ENCODE measurements at places on chromosomes 7 and 10.

GRCh38 chr7:47988496-47989386, 9.3 kb upstream of the HUS1 start:
- no peak for DNase-seq

DNA sequence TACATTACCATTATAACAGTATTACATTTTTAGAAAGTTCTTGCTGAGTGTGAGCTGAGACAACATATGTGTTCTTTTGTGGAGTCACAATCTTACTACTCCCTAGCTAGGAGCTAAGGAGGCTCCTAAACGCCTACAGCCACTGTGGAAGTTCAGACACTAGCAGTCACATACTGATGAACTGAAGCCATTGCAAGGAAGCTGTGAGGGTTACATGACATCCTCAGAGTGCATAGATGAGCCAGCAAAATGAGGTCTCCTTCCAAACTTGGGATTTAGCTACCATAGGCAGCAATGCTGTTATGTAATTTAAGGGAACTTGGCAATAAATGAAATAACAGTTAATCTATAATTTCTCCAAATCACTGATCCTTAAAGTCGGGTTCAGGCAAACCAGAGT, 10.8 kb upstream of the ST7 start:
- no peak for DNase-seq

- DNase-seq: peak; percentile 97
Measured at GRCh38 chr7:77536413-77537135, 521 bp upstream of the PTPN12 start.

DNA sequence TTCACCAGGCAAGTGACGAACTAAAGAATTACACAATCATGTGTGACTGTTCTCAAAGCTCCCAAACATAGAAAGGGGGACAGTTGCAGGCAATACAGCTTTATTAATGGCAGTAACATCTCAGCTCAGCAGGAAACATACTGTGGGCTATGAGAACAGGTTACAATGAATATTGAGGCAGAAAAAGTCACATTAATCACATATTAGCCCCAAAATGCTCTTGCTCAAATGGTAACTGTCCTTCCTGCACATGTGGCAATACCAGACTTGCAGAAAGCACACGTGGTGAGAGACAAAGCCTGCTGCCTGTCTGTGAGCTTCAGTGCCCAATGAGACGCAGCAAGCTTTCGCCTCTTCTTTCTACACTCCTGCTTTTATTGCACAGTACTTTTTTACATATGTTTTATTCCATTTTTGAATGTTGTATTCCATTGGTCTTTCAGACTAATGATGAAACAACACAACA, 104.9 kb upstream of the ACBD5 start:
- DNase-seq: no peak

GRCh38 chr10:25061711-25062449, 45.5 kb downstream of the THNSL1 start:
- DNase-seq: no peak

DNA sequence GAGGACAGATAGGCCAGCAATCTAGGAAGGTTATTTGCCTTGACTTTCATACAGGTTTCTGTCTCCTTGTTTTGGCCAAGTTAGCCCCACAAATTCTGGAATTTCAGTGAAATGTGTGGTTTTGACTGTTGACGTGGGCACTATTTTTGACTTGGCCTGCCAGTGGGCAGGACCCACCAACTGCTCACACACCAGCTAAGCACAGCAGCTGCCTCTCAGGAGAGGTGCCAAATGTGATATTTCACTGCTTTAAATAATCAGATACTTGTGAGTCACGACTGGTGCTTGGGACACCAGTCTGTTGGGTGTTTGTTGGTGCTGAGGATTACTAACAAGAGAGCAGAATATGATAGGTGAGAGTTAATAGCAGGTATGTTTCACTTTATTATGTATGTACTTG, 409.7 kb upstream of the MTPN start:
- no peak for DNase-seq

DNA sequence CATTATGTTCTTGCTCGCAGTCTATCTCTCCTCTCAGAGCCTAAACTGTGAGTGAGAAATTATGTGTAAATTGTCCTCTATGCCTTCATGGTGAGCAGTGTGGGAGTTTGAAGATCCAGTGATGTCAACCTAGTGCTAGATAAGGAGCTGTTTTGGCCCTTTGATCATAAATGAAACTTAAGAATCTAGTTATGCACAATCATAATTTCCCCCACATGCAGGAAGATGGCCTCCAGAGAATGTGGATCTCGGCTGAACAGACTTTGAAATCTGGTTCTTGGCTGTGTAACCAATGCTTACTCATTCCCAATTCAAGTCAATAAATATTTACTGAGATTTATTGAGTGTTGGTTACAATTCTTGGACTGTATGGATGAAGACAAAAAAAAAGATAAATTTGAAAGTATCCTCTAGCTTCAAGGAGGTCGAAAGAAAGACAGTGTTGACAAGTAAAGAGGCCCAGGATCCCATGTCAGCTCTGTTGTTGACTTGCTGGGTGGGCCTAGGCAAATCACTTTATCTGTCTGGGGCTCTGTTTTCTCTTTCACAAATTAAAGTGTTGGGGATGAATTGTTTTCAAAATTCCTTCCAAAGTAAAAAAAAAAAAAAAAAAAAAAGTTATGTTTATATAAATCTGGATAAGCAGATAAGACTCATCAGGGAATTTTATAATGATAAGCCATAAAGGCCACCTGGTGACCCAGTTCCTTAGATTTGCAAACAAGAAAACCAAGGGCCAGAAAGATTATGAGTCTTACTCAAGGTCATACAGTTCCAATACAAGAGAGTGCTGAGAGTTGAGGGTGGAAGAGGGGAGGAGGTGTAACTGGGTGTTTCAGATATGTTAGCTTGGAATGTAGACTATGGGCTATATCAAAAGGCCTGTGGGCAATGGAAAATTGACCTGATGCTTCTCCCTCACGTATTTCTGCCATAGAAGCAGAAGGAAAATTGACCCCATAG, 969.9 kb downstream of the KCNMA1 start:
- DNase-seq: no peak

DNA sequence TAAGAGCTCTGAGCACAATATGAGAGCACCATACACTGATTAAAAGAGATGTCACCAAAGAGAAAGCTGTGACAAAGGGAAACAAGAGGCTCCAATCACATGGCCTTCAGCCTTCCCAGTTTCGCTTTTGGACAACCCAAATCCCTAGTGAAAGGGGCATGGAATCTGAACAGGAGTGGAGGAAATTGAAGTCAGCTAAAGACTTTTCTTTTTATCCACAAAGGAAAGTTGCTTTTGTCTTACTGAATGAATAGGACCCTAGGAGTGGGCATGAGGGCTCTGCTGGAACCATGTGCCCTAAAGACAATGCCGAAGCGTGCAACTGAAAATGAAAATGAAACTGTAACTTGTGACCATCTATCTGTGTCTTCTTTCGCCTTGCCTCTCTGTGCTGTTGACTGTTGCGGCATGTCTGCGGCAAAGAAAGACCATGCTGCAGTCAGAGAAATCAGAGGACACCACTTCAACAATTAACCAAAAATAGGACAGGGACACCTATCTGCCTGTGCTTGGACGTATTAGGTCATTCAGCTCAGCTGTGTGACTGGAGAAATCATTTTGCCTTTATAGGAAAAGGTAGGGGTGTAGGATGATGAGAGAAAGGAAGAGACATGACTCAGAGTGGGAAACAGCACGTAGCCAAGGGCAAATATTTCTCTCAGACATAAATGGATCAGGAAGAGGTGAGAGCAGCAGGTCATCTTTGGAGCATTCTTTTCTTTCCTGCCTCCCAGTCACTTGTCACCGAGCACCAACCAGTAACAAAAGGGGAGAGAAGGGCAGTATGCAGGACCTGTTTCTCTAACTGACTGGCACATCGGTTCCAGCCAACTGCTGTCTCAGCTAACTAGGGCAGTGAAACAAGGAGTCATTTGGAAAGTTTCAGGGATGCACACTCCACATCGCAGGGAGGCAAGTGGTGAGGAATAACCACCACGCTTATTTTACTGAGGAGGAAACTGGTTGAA, 12.3 kb downstream of the CAV2 start:
- DNase-seq: no peak

- no peak for DNase-seq
Measured at GRCh38 chr10:110679486-110680272, 35.5 kb downstream of the RBM20 start.

GRCh38 chr10:34161777-34162370, 653.2 kb downstream of the PARD3 start:
- no peak for DNase-seq

GRCh38 chr7:27906385-27907091, 166.6 kb downstream of the TAX1BP1 start:
- DNase-seq: no peak

DNA sequence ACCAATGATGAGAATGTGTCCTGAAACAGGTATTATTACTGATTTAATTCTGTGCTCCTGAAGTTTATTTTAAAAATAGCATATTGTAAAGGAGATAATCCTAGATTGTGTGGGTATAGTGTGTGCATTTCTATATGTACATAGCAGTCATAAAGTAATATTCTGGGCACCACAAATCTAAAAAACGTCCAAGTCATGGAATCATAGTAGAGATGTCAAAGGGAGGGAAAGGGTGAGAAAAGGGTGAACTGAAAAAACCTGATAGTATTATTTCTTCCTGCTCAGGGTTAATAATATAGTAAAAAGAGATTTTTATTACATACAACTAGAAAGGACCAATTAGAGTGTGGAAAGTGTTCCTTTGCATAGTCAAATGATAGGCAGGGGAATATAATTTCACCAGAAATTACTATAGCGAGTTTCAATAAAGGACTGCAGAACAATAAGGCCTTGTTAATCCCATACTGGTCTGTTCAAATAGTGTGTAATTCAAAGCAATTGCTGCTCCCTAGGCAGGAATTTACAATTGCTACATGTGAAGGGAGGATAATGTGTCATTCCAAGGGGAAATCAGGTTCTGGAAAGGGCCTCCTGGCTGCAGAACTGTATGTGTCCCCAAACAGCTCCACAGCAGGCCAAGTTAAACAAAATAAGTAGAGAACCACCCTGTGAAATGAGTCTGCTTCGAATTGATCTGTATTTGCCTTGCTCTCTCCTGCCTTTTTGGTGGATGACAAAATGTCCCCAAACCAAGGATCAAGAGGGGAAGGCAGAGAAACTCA, 42.5 kb upstream of the KMT2E start:
- DNase-seq: no peak

DNA sequence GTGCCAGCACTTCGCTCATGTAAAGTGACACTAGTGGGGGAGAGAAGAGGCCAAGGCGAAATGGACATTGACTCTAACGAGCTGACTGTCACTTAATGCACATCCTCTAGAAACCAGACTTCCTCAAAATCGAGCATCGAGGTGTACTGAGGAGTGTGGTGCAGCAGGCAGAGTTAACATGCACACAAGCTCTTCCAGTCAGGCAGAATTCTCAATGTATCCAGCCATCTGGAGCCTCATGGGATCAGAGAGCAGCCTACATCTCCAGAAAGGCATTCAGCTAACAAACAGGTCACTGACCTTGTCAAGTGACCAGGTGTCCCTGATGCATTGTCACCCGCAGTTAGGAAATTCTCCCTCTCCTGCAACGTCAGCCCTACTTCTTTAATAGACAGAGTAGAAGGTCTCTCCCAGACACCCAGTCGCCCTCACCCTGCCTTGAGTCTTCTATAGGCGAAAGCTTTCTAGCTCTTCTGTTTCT, 259.8 kb upstream of the AOAH start:
- DNase-seq: no peak

- no peak for DNase-seq
Measured at GRCh38 chr7:109582211-109582610, 1012.5 kb downstream of the DNAJB9 start.

DNA sequence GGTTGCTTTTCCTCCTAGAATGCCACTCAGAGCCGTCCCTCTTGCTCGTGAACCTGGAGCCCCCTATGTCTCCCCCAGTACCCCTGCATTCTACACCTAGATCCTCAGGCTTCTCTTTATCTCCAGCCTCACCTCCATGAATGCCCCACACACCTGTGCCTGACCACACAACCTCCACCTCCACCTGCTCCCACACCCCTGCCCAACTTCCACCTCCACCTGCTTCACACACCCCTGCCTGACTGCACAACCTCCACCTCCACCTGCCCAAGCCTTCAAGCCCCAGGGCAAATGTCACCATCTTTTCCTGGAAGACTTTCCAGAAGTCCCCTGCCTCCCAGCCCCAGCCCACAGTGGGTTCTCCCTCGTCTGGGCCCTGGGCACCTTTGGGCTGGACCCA, 6.9 kb upstream of the LFNG start:
- no peak for DNase-seq

DNA sequence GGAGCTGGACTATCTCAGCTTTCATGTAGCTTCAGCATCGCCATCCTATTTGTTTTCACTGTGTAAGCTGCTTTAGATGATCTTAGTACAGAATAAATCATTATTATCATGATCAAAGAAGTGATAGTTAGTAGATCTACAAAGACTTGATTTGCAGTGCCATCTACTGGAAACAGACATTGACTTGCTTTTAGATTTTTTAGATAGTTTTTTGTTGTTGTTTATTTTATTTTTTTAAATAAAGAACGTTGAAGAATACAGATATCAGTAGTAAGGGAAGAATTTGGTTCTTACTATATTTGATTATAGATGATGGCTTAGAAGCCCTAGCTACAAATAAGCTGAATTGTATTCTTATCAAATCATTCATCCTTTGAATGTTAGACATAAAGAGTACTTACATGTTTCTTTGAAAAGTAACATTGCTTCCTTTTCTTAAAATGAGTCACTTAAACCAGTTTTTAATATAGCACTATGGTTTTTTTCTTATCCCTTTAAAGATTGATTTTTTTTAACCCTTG, 6.3 kb upstream of the SFMBT2 start:
- DNase-seq: no peak
